Type B pancreatic cell (in vitro differentiated cells): ENCODE measurements at places on chromosomes 5 and 9. TPM values are rescaled to one million over a fixed set of nuclear protein-coding genes. Genes with fewer than 3 reads are reported as not detected.

Gene PCDHGA10
- total RNA-seq = 9.8 and 18.5 TPM in 2 replicates

Gene BAAT
- total RNA-seq = 0.48 and 0.53 TPM in 2 replicates

Gene ANKRD55
- total RNA-seq = not detected in 2 replicates

Gene IRX1
- 24.1 and 25.0 TPM in 2 replicates for total RNA-seq

Gene PCDHGC4
- total RNA-seq = 0.38 and 4.0 TPM in 2 replicates

Gene HAPLN1
- total RNA-seq = 3.1 and 5.5 TPM in 2 replicates
